ENCODE measurements at places on chromosomes 13 and 19. TPM values are rescaled to one million over a fixed set of nuclear protein-coding genes. Genes with fewer than 3 reads are reported as not detected.

The PDE4A gene
- total RNA-seq = 8.0 TPM

The CLPTM1 gene
- 71.7 TPM for total RNA-seq

The APOC1 gene
- 4.4 TPM for total RNA-seq

The XRCC1 gene
- 14.9 TPM for total RNA-seq

The ZNF382 gene
- 10.9 TPM for total RNA-seq

The LCP1 gene
- 43.2 TPM for total RNA-seq

The ONECUT3 gene
- not detected for total RNA-seq

The ZNF726 gene
- total RNA-seq = 0.66 TPM

The FBL gene
- 130 TPM for total RNA-seq

The CARM1 gene
- total RNA-seq = 58.0 TPM

The ZNF284 gene
- 3.1 TPM for total RNA-seq

The S1PR5 gene
- total RNA-seq = 2.0 TPM

The DEDD2 gene
- 29.2 TPM for total RNA-seq

The C19orf67 gene
- total RNA-seq = not detected

The CACNG6 gene
- 3.7 TPM for total RNA-seq

The METTL21C gene
- total RNA-seq = not detected

The APOC4 gene
- total RNA-seq = not detected

The PSENEN gene
- 10.9 TPM for total RNA-seq

The LENG8 gene
- total RNA-seq = 56.7 TPM

The BCAM gene
- total RNA-seq = 6.1 TPM

The FCGBP gene
- under 0.01 TPM for total RNA-seq

The DMKN gene
- total RNA-seq = 0.22 TPM

The CBARP gene
- 6.8 TPM for total RNA-seq

The ASF1B gene
- total RNA-seq = 0.44 TPM

The CTU1 gene
- 5.9 TPM for total RNA-seq

The ETHE1 gene
- 49.2 TPM for total RNA-seq

The SMIM44 gene
- not detected for total RNA-seq

The ACER1 gene
- total RNA-seq = not detected

The TEX26 gene
- not detected for total RNA-seq

The CALR3 gene
- total RNA-seq = not detected

The U2AF1L4 gene
- 5.3 TPM for total RNA-seq

The ZNF229 gene
- total RNA-seq = 18.6 TPM

The MIA gene
- not detected for total RNA-seq

The SLC17A7 gene
- total RNA-seq = not detected

The VSIG10L gene
- 1.4 TPM for total RNA-seq

The STARD13 gene
- total RNA-seq = 58.7 TPM

The CA11 gene
- total RNA-seq = not detected

The AKT2 gene
- 146 TPM for total RNA-seq

The ZNF850 gene
- 9.2 TPM for total RNA-seq

The LILRB2 gene
- not detected for total RNA-seq

The CEACAM20 gene
- not detected for total RNA-seq

The CEACAM8 gene
- not detected for total RNA-seq

The ZNF570 gene
- 6.3 TPM for total RNA-seq

The AZU1 gene
- total RNA-seq = not detected

The SMAD9 gene
- 0.88 TPM for total RNA-seq

The RPL18A gene
- 1,800 TPM for total RNA-seq

The RASA3 gene
- total RNA-seq = 47.1 TPM

The ZNF154 gene
- total RNA-seq = 2.3 TPM

The CLEC17A gene
- total RNA-seq = not detected

The FLT3LG gene
- 4.8 TPM for total RNA-seq

The ZNF83 gene
- total RNA-seq = 23.9 TPM

The SOX1 gene
- not detected for total RNA-seq

The NOVA2 gene
- not detected for total RNA-seq

The LONP1 gene
- 107 TPM for total RNA-seq

The MISP3 gene
- total RNA-seq = 0.43 TPM

The NKPD1 gene
- under 0.01 TPM for total RNA-seq

The LYPD3 gene
- total RNA-seq = 0.43 TPM

The PRTN3 gene
- total RNA-seq = not detected

The OR10H1 gene
- total RNA-seq = not detected

The HPN gene
- total RNA-seq = not detected
